ENCODE measurements at places on chromosomes 6 and 20. TPM values are rescaled to one million over a fixed set of nuclear protein-coding genes. Genes with fewer than 3 reads are reported as not detected.

DNA sequence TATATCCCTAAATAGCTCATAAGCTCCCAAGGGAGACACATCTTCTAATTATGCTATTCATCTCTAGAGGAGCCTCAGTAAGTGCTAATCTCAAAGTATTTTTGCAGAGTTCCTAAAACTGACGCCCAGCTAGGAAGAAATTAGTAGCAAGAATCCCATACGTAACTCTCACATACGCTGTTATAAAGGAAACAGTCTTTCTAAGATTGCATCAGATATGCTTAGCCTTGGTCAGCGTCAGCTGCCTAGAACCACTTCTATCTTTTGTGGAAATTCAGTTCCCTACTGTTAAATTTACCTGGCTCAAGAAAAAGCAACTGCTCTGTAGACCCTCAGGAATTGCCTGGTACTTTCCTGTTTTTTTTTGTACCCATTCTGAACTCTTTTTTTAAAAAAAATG, 13.6 kb downstream of the RIPOR2 start:
- no peak for DNase-seq

Gene GSTA2
- total RNA-seq: not detected

GRCh38 chr6:115613488-115613887, 447.2 kb downstream of the FRK start:
- no peak for DNase-seq

Gene RRAGD
- 14.0 TPM for total RNA-seq

GRCh38 chr6:32462609-32463008, 22.9 kb downstream of the HLA-DRA start:
- DNase-seq: no peak

- no peak for DNase-seq
These were observed 78.2 kb upstream of the NXT1 start for GRCh38 chr20:23272176-23273029.
